ENCODE measurements at places on chromosomes 4 and X.

GRCh38 chr4:186307916-186308315 is 41.9 kb downstream of the F11 start:
- DNase-seq = no peak

GRCh38 chr4:92346289-92346688 is 42.5 kb downstream of the GRID2 start:
- DNase-seq = no peak

GRCh38 chrX:44675362-44676024 is 132.8 kb upstream of the FUNDC1 start:
- no peak for DNase-seq

GRCh38 chr4:145816091-145816490 is 122.5 kb downstream of the ZNF827 start:
- no peak for DNase-seq

DNA sequence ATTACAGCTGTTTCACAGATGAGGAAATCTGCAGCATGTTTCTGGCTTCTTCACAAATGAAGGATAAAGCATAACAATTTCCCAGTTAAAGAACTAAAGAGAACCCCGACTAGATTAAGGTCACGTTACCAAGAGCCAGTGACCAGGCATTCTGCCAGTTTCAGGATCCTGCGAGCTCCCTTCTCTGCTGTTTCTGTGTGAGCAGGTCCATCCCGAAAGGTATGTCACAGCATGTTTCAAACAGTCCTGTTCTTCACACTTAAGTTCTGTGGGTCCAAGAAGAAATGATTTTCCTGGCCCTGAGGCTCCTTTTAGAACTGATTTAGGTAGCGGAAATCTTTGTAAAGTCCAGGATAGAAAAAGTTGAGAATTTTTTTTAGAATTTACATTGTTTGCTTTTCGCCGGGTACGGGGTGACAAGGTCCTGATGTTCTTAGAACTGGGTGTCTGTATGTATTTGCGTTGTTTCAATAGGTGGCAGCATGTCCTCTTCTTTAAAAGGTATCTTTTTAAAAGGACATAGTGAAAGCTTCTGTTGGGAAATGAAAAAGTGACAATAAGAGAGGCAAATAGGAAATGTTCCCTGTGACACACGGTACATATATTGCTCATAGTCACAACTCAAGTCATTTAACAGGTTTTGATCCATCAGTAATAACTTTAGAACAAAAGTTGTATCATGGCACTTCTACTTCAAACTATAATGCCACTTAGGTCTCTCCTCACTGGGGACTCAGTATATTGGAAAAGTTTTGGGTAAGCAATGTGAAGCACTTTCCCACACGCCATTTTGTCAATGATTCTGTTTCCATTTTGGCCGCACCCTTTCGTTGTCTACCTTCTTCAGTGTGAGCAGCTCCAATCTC is 18.4 kb downstream of the IL21 start:
- no peak for DNase-seq

GRCh38 chrX:95841863-95842262 is 842.8 kb upstream of the DIAPH2 start:
- no peak for DNase-seq

DNA sequence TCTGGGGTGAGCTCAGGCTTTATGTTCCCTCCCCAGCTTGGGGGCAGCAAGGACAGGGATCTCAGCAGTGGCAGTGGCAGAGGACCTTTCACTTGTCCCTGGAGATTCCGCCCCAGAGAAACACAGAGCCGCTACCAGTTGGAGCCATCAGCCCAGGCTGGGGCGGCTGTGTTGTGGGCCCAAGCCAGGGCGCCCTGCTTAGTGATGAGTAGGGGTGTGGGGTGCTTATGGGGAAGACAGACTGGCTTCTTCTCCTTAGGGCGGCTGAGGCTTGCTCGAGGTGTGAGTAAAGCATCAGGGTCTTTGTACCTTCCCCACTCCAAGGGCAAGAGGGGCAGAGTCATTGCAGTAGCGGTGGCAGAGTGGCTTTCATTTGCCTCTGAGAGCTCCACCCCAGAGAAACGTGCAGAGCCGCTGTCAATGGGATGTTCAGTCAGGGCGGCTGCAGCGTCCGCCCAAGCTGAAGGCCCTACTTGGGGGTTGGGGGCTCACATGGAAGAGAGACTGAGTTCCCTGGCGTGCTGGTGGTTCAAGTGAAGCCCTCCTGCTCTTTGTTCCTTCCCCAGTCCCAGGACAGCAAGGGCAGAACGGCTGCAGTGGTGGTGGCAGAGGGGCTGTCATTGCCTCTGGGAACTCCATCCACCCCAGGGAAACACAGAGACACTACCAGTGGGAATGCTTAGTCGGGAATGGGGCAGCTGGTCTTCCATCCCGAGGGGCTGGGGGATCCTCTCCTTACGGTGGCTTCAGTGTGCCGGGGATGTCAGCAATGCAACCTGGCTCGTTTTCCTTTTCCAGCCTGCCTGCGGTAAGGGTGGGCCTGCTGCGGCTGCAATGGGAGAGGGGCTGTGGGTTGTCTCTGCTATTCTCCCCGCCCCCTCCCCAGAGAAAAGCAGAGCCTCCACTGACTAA is 2142.5 kb upstream of the TENM3 start:
- DNase-seq = no peak

DNA sequence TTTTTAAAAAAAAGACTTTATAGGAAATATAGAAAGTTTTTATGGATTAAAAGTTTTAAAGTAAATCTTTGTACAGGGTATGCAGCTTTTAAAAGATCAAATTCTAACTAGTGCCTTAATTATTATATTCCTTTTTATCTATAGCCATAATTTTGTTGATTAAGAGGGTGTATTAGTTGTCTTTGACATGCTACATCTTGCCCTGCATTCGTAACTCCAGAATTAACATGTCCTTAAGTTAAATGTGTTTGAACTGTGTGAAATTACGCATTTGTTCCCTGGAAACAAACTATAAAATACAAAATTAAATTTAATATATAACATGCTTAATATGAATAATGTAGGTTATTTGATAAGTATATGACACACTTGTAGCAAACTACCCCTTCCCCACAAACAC is 66.3 kb downstream of the PTPN13 start:
- DNase-seq = no peak

- DNase-seq = no peak
Measured at GRCh38 chr4:5839751-5840674, 52.9 kb downstream of the CRMP1 start.

- no peak for DNase-seq
Measured at GRCh38 chr4:185257086-185257485, 47.7 kb downstream of the SNX25 start.

GRCh38 chr4:103079621-103080020 is 3.1 kb upstream of the SLC9B2 start:
- no peak for DNase-seq

DNA sequence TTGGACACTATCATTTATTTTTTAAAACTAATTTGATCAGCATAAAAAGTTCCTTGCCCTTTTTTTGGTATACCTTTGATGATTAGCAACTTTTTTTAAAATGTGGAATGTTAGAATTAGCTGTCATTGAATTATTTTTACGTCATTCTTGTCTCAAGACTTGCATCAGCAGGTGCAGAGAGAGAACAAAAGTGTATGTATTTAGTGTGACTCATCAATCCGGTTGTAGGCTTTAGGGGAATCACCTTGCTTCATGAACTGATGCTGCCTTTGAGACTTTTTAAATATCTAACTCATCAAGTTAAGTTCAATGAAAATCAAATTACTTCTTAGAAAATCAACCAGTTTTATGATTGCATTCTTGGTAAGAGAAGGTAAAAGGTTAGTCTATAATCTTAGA is 125.1 kb downstream of the ARX start:
- no peak for DNase-seq

- no peak for DNase-seq
Measured at GRCh38 chr4:62914758-62915157, 1494.5 kb downstream of the TECRL start.

GRCh38 chrX:7828594-7828993 is 14.4 kb upstream of the VCX start:
- DNase-seq = no peak

DNA sequence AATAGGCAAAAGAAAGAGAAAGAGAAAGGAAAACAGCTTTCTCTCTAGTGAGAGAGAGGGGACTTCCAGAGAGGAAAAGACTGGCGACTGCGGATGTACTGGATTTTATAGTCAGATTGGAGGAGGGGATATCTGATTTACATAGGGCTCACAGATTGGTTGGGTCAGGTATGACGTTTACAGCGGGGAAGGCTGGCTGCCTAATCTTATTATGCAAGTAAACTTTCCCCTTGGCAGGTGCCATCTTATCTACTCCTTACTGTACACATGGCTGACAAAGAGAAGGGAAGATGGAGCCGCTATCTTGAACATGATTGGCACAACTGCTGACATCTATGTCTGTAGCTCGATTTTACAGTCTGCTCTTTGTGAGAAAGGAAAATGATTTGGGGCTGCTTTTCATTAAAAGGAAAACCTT is 25.4 kb downstream of the RBPJ start:
- DNase-seq = no peak

GRCh38 chrX:104195489-104196084 is 29.3 kb downstream of the FAM199X start:
- DNase-seq = no peak

GRCh38 chr4:150354214-150354796 is 227.6 kb upstream of the MAB21L2 start:
- no peak for DNase-seq

DNA sequence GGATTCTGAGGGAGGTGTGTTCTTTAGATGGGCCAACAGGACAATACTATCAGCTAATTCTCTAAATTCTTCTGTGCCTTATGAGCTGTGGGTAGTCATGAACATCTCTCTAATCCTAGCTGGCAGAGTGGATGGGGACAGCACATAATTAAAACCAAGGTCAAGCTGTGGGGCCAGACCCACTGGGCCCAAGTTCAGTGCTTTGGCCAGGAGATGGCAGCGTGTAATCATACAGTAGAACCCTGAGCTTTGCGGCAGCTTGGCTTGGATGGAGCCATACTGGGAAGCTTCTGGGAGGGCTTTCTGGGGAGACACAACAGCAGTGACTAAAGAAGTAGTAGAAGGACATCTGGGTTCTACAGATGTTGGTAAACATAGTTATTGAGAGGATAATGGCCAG is 140.3 kb upstream of the CXCL13 start:
- DNase-seq = no peak

- DNase-seq = no peak
Measured at GRCh38 chrX:104721854-104722253, 155.9 kb downstream of the IL1RAPL2 start.

- no peak for DNase-seq
Measured at GRCh38 chrX:105872941-105873340, 50.6 kb downstream of the NRK start.

GRCh38 chr4:54228546-54228945 is 547 bp upstream of the PDGFRA start:
- DNase-seq = no peak

DNA sequence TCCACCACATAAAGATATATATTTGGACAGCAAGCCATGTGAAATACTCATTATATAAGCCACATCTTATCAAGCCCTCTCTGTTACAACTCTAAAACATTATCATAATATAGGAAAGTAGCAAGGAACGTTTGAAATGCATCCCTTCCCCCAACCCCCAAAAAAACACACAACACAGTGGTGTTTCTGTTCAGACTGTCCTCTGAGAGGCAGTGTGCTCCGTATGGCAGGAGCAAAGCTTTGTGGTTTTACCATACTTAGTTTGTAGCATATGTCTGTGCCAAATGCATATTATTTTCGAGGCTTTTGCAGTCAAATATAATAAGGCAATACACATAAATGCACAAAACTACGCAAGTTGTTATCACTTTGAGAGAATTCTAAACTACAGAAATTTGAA is 194.2 kb downstream of the RAPGEF2 start:
- no peak for DNase-seq

DNA sequence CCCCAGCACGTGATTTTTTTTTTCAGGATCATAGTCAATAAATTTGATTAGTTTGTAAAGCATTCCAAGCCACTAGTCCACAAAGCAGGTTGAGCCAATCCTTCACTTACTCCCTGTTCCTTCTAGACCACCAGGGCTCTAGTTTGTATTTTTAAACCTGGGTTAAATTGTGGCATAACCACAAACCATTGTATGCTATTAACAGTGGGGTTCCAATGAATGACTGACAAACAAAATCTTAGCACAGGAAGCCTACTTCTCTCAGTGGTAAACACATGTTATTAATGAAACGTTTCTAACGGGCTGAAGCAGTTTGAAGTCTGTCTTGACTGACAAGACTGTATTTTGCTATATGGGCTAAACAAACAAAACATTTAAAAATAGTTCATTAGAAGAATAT is 48.6 kb upstream of the GYPA start:
- no peak for DNase-seq

- no peak for DNase-seq
Measured at GRCh38 chr4:150318971-150319370, 240.7 kb downstream of the DCLK2 start.

DNA sequence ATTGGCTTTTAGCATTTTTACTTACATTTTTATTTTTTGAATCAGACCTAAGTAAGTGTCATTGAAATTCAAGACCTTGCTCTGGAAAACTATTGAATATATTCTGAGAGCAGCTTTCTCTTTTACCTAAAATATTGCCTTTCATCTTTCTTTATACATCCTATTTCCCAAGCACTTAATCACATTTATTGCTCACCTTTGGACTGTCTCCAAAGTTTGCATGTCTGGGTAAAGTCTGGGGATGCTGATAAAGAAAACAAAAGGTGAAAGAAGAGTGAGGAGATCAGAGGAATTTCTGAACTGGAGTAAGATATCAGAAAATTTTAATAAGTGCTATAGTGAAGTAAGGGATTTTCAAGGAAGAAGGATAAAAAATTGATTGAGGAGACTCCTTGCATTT is 308.5 kb upstream of the AADAT start:
- DNase-seq = no peak

GRCh38 chr4:73704314-73705055 is 35.9 kb upstream of the CXCL8 start:
- DNase-seq = no peak

DNA sequence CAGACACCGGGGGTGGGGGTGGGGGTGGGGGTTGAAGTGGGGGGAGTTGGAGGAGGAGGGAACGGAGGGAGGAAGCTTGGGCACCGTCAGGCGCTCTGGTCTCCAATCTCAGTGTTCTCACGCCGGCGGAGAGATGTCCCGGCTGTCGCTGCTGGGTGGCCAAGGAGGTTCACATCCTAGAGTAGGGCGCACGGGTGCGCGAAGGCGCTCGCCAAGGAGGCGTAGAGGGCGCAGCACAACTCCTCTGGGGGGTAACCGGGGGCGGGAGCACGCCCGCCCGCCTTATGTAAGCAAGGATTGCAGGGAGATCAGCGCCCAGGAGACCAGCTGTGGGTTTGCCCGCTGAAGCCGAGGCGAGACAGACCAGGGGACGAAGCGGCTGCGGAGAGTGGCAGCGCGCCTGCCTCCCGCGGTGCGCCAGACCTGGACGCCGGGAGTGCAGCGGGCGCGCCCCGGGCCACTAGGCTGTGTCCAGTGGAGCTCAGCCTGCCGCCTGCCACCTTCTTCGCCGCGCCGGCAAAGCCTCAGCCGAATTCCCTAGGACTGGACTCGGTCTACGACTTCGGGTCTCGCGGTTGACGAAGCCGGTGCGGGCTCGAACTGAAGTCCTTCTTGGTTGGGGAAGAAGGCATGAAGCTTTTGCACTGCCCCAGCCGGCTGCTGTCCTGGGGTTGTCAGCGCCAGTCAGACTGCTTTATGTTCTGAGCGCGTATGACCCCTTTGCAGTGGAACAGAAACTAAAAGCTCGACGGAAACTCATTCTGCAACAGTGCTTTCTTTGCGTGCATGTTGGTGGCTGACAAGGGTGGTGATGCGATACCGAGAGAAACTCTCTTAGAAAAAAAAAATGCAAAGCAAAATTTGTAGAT is 707 bp upstream of the UNC5C start:
- DNase-seq = no peak
